ENCODE measurements at places on chromosomes 2 and 18.

DNA sequence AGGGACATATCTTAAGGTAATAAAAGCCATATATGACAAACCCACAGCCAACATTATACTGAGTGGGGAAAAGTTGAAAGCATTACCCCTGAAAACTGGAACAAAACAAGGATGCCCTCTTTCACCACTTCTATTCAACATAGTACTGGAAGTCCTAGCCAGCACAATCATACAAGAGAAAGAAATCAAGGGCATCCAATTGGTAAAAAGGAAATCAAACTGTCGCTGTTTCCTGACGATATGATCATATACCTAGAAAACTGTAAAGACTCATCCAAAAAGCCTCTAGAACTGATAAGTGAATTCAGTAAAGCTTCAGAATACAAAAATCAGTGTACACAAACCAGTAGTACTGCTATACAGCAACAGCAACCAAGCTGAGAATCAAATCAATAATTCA lies 53.8 kb upstream of the PSME4 start:
- no peak for DNase-seq

DNA sequence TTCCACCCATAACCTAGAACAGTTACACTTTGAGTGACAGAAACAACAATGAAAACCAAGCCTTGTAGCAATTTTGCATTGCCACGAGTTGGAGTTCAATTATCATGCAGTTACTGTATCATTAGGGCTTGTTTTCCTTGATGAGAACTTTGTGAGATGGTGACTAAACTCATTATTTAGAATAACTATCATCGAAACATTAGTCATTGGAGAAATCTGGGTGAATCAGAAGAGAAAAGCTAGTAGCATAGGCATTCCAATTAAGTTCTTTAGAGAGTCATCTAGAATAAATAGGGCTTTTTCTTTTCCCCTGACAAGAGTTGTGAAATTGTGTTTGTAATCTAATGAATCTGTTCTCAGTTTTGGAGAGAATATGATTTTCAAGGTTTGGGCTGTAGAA lies 122.8 kb upstream of the DOCK10 start:
- peak; percentile 82 for DNase-seq

DNA sequence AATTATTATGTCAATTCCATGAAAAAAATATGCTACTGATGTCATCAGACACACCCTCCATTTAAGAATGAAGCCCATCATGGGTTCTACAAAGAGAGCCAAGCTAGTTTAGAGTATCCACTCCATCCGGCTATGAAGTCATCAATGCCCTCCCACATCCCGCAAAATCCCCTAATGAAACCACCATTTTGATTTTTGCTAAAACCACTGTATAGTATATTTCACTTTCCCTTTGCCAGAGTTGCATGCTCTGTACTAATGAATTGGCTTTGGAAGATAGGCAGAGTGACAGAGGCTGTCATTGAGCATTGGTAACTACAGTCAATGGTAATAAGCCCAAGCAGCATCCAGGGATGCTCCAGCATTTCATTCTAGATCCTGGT lies 118.6 kb downstream of the ANKRD44 start:
- no peak for DNase-seq

- peak; percentile 60 for DNase-seq
Observed at GRCh38 chr18:37270038-37270665, 295.4 kb downstream of the CELF4 start.

GRCh38 chr2:1633936-1634587 lies 110.3 kb downstream of the PXDN start:
- no peak for DNase-seq

DNA sequence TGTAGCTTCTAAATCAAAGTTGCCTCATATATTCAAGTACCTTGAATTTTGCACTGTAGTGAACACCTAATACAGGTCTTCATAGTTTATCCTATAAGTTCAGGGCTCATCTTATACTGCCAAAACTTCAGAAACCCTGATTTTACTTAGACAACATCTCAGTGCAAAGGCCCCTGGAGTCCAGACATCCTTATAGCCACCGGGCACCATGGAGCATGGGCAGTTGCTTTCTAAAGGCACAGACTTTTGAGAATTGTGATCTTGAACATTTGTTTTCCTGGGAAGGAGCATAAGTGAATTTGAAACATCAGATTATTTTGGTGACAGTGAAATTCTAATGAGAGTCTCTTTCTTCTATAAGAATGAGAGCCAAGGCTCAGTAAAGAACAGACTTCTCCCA lies 292.3 kb downstream of the CYRIA start:
- DNase-seq, result no peak

DNA sequence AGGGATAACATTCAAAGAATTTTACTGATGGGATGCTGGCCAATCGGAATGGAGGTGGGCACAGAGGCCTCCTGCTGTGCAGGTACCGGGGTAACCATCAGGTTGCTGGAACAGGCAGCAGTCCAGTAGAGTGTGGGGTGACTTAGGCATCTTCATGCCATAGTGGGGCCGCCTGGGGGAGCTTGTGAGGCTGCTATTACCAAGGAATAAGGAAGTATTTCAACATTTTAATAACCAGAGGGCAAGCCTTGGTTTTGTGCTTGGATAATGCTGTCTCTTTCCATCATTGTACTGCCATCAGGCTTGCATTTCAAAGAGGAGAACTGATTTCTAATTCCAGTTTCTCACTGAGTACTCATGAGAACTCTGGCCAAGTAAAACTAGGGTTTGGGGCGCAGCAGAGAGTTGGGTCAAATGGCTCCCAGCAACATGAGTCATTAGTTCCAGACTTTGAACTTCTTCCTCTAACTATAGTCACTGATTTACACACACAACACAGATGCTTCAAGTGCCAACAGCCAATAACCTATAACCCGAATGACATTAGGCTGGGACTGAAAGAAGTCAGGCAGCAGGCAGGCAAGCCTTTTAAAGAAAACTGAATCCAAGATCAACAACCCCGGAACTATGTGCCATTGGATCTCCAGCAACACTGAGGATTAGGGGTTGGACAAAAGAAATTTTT lies 56.1 kb upstream of the FHL2 start:
- DNase-seq, result peak; percentile 82

GRCh38 chr18:79517341-79517740 lies 121.6 kb downstream of the NFATC1 start:
- DNase-seq, result no peak

GRCh38 chr2:172986040-172986439 lies 89.6 kb upstream of the MAP3K20 start:
- DNase-seq, result no peak

All from EH (cell line).